ENCODE measurements at places on chromosomes 1 and 21. TPM values are rescaled to one million over a fixed set of nuclear protein-coding genes. Genes with fewer than 3 reads are reported as not detected.

- DNase-seq: no peak
Observed at GRCh38 chr1:16043950-16044349, 368 bp downstream of the CLCNKB start.

DNA sequence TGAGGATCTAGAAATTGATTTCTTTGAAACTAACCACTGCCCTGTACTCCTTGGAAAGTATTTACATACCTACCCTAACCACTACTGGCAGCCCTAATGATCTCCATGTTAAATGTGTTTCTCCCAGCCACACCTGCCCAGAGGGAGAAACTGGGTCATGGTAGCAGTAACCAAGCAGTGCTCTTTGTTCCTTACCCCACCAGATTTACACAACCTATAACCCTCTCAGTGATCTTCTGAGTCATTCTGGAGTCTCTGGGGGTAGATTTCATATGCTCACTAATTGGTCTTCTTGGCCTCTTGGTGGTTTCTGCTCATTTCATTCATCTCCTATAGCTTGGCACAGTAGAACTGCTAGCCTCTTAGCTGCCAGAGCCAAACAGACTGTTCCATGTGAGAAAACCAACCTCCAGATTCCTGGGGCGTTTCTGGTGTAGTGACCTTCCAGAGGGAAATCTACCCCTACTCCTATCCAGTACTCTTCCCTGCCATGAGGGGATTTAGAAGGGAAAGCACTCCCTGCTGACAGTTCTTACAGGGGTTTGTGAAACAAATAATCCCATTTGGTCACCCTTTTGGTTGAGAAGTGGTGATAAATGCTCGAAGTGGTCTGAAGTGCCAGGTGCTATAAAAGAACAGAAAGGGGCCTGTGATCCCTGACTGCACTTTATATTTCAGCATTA is 36.2 kb upstream of the LRIG2 start:
- DNase-seq: no peak

GRCh38 chr1:2286923-2287322 is 58.8 kb downstream of the SKI start:
- no peak for DNase-seq

TRIM45 gene
- 16.4 TPM for total RNA-seq

- no peak for DNase-seq
Observed at GRCh38 chr1:93701629-93702028, 20.0 kb upstream of the BCAR3 start.

- DNase-seq: peak; percentile 77
Observed at GRCh38 chr1:212557739-212558692, 50.5 kb upstream of the ATF3 start.

DNA sequence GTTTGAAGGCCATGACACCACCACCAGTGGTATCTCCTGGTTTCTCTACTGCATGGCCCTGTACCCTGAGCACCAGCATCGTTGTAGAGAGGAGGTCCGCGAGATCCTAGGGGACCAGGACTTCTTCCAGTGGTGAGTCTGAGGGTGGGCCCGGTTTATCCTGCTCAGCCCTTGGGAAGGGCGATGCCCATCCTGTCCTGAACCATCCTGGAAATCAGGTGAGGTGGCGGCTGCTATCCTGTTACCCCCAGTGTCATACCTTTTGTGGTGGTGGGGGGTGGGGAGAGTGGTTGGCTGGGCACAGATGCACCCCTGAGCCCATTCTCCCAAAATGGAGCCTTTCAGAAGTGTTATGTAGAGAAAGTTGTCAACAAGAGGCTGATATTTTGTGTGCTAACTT is 16.3 kb downstream of the CYP4B1 start:
- DNase-seq: no peak

- peak; percentile 52 for DNase-seq
Observed at GRCh38 chr1:204478172-204478899, 16.3 kb downstream of the PIK3C2B start.

TFF2 gene
- total RNA-seq: not detected

- DNase-seq: no peak
Observed at GRCh38 chr21:42555756-42556438, 42.2 kb downstream of the SLC37A1 start.

DNA sequence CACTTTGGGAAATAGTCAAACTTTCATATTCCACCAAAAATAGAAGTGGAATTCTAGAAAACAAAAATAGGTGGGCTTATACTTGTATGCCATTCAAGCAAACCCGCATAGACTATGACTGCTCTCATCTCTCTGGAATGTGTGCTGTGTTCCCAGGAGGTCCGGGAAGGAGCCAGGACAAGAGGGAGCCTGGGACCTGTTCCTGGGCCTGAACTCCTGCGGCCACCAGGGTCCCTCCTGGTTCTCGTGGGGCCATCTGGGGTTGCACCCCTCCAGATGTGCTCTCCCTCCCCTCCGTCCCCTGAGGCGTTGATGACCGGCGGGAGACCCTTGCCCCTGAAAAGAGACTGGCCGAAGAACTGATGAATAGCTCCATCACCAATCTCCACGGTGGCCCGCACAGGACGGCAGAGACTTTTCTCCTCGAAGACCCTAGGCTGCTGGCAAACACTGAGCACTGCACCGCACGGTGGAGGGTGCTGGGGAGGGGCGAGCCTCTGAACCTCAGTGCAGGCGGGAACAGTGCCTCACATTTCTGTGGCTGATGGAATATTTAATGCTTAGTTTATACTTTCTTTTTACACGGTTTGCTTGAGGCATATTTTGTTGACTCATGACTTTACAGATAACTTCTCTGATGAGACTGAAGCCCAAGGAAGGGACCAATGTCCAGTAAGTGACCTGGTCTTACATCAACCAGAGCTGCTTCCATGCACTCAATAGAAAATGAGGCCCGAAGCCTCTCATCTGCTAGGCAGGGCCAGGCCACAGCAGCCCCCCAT is 9.6 kb upstream of the ADARB1 start:
- no peak for DNase-seq

- no peak for DNase-seq
Observed at GRCh38 chr1:231410036-231410612, 12.0 kb downstream of the EGLN1 start.

GADD45A gene
- total RNA-seq: 48.1 TPM

GRCh38 chr1:172497230-172497629 is 35.7 kb upstream of the SUCO start:
- DNase-seq: no peak

NR5A2 gene
- total RNA-seq: 1.7 TPM

DNA sequence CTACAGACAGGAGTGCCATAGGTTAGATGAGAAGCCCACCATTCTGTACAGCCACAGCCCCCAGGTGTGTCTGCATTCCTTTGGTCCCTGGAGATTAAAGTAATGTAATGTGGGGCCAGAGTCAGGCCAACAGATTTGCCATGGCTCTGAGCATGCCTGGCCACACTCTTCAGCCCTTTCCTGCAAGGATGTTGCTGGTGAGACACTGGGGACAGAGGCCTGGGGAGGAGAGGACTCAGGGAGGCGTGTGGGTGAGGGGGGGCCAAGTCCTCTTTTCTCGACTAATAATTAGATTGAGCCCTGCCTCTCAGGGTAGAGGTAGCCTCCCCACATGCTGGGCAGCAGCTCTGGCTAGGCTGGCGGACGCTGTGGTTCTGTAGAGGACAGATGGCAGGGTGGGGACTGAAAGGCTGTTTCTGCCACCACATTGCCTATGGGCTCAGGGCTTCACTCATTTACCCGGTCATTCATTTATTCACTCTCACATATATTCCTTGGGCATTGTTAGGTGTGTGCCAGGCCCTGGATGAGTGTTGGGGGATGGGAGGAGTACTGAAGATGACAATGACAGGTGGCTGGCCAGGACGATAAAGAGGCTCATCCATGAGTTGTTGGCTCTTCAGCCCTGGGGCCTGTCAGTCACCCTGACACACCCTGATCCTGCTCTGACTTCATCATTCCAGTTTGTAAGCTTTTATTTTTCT is 7.1 kb upstream of the PRCC start:
- DNase-seq: peak; percentile 22

DNA sequence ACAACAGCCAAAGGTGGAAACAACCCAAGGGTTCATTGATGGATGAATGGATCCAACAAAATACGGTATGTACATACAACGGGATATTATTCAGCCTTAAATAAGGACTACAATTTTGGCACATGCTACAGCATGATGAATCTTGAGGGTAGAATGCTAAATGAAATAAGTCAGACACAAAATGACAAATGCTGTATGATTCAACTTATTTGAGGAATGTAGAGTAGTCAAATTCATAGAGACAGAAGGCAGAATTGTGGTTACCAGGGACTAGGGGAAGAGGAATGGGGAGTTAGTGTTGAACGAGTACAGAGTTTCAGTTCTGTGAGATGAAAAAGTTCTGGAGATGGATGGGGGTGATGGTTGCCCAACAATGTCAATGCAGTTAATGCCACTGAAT is 118.0 kb upstream of the PAXBP1 start:
- no peak for DNase-seq

DNA sequence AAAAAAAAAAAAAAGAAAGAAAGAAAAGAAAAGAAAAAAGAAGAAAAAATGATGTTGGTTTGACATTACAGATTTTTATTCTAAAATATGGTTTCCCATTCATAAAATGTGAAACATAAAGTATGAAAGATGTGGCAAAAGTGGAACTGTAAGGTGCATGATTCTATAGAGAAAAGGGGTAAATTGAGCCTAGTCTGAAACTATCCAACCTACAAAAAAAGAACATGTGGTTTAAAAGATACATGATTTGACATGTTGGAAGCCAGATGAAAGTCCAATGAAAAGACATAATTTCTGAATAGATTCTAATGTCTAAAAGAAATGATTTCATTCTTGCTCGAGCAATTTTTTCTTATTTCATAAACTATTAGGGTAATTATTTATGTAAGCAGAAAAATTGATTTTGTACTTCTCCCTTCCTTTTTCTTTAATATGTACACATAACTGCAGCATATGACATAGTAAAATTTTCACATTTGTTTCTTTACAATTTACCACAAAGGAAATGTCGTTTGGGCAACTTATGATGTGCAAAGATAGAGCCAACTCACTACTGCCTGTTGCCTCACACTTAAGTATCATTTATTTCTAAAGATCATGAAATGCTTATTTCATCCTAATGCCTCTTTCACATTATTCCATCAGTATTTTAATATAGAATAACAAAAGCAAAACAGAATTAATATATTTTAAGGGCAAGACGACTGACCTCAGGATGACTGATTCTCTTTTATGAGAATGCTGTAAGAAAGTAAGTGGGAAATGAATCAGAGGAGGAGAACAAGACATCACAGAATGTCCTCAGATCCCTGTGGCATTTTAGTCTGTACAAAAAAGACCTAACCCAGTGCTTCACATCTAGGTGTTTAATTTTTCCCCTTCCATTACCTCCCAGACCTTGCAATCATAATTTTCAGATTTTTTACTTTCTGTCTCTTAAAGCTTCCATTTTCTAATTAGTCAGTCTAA is 165.8 kb upstream of the HMCN1 start:
- DNase-seq: no peak

GRCh38 chr1:46761740-46762139 is 37.1 kb upstream of the CYP4B1 start:
- no peak for DNase-seq

ELAVL4 gene
- total RNA-seq: not detected

SYNC gene
- 22.1 TPM for total RNA-seq

DNA sequence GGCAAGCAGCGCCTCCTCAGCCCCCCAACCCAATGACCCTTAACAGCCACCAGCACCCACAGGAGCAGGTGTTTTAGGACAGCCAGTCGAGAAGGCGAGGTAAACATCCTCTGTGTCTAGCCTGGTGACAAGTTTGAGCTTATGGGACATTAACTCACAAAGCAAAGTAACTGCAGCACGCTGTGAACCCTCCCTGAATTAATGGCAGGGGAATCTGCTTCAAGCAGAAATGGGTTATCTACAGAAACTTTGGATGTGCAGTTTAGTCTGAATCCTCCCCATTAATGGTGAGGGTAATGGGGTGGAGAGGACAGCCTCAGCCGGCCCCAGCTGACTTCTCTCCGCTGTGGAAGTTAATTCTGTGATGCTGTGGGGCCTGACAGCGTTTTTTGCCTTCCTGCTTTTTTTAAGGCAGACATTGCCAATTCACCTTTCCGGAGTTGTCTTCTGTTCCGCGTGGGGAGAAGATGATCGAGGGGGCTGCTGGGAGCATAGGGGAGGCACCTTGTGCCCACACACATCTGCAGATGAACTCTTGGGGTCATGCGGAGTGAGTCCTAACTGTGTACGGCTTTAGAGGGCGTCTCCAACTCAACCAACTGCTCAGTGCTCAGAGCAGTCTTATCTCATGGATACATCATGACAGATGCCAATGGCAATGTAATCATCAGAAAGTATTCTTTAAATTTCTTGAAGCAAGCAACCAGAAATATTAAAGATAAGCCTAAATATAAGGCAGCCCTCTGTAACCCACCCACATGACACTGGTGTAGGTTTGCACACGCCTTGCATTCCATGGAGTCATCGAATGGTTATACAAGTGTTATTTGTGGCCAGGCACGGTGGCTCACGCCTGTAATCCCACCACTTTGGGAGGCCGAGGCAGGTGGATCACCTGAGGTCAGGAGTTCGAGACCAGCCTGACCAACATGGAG is 41.0 kb downstream of the POFUT2 start:
- DNase-seq: no peak

DNA sequence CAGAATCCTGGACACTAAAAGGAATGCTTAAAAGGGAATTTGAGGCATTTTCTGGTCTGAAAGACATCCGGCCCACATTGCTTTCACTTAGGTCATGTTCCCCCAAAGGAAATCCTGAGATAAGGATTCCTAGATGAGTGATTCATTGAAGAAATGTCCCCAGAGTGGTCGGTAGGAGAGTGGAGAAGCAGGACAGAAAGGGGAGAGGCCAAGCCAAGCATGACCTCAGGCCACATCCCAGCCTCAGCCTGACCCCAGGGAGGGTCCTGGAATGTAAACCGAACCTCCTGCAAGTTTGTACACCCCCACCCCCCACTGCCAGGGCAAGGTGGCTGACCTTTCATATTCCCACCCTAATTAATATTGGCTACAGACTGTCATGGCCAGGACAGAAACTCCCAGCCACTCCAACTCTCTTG is 16.6 kb downstream of the HIVEP3 start:
- DNase-seq: no peak

GRCh38 chr1:201304126-201304525 is 20.8 kb downstream of the PKP1 start:
- no peak for DNase-seq

ACTL8 gene
- total RNA-seq: not detected

DENND2D gene
- 3.0 TPM for total RNA-seq

DNA sequence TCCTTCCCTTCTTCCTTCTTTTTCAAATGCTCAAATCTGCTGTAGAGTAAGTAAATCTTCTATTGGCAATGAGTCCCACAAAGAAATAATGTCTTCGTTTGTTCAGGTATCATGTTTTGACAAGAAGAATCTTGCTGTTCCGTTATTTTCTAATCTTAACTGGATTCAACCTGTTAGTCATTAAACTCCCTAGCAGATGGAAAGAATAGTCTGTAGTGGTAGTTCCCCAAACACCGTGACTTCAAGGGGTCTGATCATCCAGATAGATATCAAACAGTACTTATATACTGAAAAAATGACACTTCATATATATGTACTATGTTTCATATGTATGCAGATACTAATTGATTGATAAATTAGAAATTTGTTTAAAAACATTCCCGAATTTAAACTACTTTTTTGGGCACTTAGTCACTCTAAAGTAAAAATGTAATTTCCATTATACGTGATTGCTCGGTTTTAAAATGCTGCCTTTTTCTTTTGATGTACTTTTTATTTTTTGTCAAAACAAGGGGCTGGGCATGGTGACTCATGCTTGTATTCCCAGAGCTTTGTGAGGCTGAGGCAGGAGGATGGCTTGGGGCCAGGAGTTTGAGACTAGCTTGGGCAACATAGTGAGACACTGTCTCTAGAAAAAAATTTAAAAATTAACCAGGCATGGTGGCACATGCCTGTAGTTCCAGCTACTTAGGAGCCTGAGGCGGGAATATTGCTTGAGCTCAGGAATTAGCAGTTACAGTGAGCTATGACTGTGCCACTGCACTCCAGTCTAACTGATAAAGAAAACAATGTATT is 335.7 kb upstream of the SNX7 start:
- DNase-seq: peak; percentile 80

KIF2C gene
- 1.00 TPM for total RNA-seq

All from Right ventricle myocardium superior (tissue), 1 donor.